ENCODE measurements at places on chromosomes 2 and 18.

GRCh38 chr2:213017404-213017803, 134.0 kb downstream of the IKZF2 start:
- no peak for DNase-seq

DNA sequence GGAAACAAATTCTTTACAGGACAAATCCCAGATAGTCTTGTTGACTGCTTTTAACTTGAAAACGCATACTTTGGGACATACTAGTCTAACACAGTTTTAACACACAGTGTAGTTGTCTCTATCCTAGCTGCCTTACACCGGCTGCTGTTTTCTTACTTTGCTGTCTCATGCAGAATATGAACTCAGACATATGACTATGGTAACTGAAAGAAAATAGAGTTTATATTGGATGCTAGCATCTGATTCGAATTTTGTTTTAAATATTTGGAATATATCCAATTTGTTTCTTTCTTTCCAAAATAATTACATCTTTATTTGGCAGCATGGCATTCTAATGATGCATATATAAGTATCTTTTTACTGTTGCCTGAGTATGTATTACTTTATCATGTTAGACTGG, 69.8 kb downstream of the ANKRD12 start:
- no peak for DNase-seq

DNA sequence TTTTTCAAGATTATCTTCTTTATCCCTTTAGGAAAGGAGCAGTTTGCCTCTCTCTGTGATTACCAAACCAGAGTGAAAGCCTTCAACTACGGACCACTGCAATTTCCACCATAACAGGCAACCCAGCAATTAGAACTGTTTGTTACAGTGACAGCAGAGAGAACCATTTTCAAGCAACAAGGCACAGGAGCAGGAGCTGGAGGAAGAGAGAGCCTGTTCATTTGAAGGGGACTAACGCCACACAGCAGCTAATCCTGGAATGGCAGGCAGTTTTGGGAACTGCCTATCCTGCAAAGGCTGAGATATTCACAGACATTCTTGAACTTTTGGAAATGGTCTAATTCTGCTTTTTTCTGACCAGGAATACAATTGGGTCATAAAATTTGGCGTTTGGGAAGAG, 1541.9 kb upstream of the PIK3C3 start:
- DNase-seq = peak; percentile 12

DNA sequence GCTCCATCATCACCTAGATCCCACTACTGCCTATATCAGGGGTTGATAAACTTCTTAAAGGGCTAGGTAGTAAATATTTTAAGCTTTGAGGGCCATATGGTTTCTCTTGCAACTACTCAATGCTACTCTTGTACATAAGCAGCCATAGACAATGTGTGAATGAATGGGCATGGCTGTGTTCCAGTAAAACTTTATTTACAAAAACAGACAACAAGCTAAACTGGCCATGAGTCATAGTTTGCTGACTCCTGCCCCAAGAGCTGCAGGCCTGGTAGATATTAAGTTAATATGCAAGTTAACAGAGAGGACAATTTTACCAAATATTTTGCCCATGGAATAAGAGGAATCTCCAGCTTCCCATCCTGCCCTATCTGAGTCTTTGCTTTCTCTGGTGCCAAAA, 29.8 kb upstream of the MYO3B start:
- no peak for DNase-seq

Data from iPS DF 19.7 (cell line).